ENCODE measurements at places on chromosomes 6 and 20. TPM values are rescaled to one million over a fixed set of nuclear protein-coding genes. Genes with fewer than 3 reads are reported as not detected.
A peak's percentile ranks its signal among the peaks of the same experiment; 100 is the strongest.

DNA sequence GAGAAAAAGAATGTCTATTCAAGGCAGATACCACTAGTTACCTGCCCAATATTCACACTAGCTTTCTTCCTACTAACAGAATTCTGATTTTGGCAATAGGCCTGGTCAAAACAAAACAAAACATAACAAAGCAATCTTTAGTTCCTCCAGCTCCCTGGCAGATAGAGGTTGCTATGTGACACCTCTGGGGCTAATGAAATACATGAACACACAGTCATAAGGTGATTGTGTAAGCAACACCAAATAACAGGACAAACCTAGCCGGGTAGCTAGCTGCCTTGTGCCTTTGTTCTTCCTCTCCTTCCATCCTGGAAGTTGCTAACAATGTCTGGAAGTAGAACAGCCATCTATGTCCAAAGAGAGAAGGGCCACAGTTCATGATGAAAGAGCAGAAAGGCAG, 6.0 kb upstream of the HMGN3 start:
- no peak overlapping the region for H3K27ac ChIP-seq
- DNase-seq: no peak
- H3K4me3 ChIP-seq: no peak overlapping the region
- H3K4me1 ChIP-seq: peaks cover 11% of the 10 kb centered on the region
- peaks cover 6% of the 10 kb centered on the region for H3K27me3 ChIP-seq

GRCh38 chr6:166487148-166487547, 99.3 kb downstream of the RAMACL start:
- H3K4me1 ChIP-seq: peaks cover 14% of the 10 kb centered on the region
- no peak overlapping the region for H3K4me3 ChIP-seq
- no peaks in the 10 kb centered on the region for H3K27me3 ChIP-seq
- no peak for DNase-seq
- H3K36me3 ChIP-seq: peaks cover 12% of the 10 kb centered on the region

- no peaks in the 10 kb centered on the region for H3K4me1 ChIP-seq
- no peak overlapping the region for H3K4me3 ChIP-seq
- no peak for DNase-seq
- peaks cover 5% of the 10 kb centered on the region for H3K27me3 ChIP-seq
These were observed 63.3 kb upstream of the BLCAP start for GRCh38 chr20:37590938-37591490.

- no peak overlapping the region for H3K27ac ChIP-seq
- H3K36me3 ChIP-seq: no peaks in the 10 kb centered on the region
- H3K27me3 ChIP-seq: peaks cover 14% of the 10 kb centered on the region
- H3K4me1 ChIP-seq: peaks cover 10% of the 10 kb centered on the region
- no peak for DNase-seq
These were observed 21.5 kb upstream of the NTSR1 start for GRCh38 chr20:62686869-62687830.

DNA sequence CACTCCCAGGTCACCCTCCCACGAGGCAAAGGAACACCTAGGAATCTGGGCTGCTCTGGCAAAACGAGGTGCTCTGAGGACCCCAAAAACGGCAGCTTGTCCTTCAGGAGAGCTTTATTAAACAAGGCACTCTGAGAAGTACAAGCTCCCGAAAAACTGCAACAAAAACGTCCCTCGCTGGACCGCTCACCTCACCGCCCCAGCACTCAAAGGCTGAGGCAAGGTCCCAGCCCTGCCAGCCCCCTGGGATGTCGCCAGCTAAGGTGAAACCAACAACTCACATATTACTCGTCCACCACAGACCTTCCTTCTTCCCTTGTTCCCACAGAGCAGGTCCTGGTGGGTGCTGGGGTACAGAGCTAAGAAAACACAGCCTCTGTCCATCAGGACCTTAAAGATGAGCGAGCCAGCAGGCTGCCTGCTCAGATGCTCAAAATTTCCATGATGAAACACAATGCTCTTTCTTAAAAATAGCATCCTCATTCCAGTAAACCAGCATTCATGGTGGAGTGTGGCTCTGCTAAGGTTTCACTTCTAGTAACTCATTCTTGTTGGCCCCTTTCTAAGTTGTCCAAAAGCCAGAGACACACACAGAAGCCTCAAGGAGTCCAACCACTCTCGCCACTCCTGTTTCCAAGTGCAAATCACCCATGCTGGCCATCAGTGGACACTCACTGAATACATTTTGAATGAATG, 35.9 kb downstream of the ATP9A start:
- H3K4me1 ChIP-seq: peaks cover 8% of the 10 kb centered on the region
- H3K27me3 ChIP-seq: no peaks in the 10 kb centered on the region
- no peaks in the 10 kb centered on the region for H3K36me3 ChIP-seq
- peak overlapping the region; percentile 91 for H3K27ac ChIP-seq
- peak overlapping the region; percentile 85 for H3K4me3 ChIP-seq

The OPN5 gene
- not detected for total RNA-seq

The GGTLC1 gene
- not detected for total RNA-seq

The KIF25 gene
- total RNA-seq: not detected

The ENPP1 gene
- total RNA-seq: 1.2 TPM

The BTN1A1 gene
- total RNA-seq: not detected

All from activated T-helper 1 cell treated with anti-CD3 and anti-CD28 coated beads, Interleukin-12 subunit alpha, Interleukin-12 subunit beta, Interleukin-2, Interleukin-4 antibody, amounts not matched to agents 30 ng/mL and 10 ng/mL and 1 ng/mL, durations not matched to agents 14 hours and 24 hours and 36 hours (primary cell).